Foreskin fibroblast (primary cell): ENCODE measurements at places on chromosomes 7 and 10.

DNA sequence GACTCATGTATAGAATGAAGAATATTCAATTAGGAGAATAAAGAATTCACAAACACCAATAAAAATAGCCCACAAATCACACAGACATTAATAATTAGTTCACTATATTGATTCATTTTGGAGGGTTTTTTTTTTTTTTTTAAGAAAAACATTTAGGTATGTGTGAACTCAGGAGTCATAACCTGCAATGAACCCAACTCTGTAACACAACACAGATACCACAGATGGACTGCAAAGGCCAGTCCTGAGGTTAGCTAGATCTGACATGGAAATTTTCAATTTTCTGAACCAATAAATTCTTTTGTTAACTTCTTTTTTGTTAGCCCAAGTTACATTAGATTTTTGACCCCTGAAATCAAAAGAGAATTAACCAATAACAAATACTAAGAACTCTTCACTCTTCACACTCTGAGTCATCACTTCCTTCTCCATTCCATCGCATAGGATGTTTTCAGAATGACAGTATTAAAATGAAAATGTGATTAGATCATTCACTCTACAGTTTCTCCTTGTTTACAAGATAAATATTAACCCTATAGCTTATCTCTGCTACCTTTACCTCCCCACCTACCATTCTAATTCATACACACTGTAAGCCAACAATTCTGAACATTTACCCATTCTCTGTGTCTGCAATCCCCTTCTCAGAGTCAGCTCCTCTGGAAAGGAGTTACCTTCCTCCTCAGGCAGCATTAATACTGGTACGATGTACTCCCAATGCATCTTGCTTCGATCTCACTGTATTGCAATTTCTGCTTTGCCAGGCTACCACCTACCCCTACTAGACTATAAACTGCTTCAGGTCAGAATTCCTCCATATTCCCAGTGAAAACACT lies 141.5 kb downstream of the LRRN3 start:
- peak; percentile 69 for DNase-seq

DNA sequence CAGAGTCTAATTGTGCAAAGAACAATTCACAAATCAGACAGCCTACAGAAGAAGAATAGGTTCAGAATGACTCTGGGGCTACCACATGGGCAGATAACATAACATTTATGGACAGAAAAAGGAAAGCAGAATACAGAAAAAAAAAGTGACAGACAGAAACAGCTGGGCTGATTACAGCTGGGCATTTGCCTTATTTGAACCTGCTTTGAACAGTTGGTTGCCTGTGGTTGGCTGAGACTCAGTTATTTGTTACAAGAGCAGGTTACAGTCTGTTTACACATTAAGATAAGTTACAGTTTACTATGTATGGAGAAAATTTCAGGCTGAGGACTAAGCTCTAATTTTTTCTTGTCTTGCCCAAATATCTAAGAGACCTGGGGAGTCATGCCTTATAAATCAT lies 327.2 kb downstream of the GALNT17 start:
- DNase-seq, result no peak

DNA sequence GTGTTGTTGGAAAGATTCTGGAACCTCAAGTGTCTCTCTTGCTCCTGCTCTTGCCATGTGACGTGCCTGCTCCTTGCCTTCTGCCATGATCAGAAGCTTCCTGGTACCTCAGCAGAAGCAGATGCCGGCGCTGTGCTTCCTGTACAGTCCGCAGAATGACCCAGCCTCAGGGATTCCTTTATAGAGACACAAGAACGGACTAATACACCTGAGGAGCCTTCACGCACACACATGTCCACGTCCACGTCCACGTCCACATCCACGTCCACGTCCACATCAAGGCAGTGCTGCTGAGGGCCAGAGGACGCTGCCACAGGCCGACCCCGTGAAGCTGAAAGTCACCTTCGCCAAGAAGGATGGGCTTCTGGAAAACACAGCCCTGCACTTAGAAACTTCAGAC lies 190.1 kb downstream of the MAD1L1 start:
- no peak for DNase-seq

- DNase-seq, result no peak
These were observed 5.9 kb upstream of the IFIT1B start for GRCh38 chr10:89371987-89372386.

DNA sequence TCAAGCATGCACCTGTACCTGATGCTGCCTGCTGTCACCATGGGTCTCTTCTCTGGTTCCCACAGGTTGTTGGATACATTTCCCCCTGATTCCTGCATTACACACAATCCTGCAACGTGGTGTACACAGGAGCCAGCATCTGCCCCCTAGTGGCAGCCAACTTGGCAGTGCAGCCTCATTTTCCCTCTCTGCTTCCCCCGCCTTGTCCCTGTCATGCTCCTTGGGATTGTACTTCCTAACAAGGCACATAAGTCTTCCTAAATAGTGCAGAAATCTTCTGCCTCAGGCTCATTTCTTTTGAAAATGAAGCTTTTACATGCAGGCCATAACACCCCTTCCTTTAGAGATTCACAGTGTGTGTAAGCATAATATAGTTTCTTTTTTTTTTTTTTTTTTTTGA lies 387.5 kb downstream of the CCSER2 start:
- no peak for DNase-seq

- no peak for DNase-seq
These were observed 66.0 kb downstream of the TCERG1L start for GRCh38 chr10:131245475-131246059.

DNA sequence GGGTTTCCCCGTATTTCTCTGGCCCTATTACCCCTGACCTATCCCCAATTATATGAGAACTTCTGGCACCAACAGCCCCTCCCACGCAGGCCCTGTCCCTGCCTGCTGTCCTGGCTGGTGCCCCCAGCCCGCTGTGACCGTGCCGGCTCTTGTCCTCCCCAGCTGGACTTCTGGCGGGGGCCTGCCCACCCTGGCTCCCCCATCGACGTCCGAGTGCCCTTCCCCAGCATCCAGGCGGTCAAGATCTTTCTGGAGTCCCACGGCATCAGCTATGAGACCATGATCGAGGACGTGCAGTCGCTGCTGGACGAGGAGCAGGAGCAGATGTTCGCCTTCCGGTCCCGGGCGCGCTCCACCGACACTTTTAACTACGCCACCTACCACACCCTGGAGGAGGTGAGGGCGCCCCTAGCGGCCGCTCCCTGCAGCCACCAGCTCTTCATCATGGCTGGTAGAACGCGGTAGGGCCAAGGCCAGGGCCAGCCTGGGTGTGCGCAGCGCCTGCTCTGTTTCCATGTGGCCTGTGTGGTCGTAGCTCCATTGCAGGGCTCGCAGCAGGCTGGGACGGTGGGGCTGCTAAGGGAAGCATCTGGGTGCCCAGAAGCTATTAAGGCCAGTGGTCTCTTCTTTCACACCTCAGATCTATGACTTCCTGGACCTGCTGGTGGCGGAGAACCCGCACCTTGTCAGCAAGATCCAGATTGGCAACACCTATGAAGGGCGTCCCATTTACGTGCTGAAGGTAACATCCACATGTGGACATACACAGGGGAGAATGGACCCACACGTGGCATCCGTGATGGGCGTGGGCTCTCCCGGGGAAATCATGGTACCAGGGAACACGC lies 1.4 kb downstream of the CPA1 start:
- DNase-seq, result no peak

- no peak for DNase-seq
These were observed 381.1 kb upstream of the PHF14 start for GRCh38 chr7:10592604-10593003.

DNA sequence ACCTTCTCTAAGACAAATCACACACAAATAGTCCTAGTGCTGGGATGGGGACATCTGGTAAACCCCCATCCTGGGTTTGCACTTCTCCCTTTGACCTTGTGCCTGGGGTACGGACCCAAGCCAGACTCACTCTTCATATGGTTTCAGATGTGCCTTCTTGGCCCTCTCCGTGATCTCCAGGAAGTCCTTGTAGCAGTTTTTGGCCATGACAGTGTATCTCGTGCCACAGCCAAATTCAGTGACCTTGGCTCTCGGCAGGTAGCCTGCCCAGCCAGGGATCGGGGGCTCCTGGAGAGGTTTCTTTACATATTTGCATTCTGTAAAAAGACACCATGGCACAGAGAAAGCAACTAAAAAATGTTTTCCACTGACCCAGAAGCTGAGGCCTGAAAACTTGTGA lies 43.9 kb downstream of the PNLIPRP2 start:
- no peak for DNase-seq

DNA sequence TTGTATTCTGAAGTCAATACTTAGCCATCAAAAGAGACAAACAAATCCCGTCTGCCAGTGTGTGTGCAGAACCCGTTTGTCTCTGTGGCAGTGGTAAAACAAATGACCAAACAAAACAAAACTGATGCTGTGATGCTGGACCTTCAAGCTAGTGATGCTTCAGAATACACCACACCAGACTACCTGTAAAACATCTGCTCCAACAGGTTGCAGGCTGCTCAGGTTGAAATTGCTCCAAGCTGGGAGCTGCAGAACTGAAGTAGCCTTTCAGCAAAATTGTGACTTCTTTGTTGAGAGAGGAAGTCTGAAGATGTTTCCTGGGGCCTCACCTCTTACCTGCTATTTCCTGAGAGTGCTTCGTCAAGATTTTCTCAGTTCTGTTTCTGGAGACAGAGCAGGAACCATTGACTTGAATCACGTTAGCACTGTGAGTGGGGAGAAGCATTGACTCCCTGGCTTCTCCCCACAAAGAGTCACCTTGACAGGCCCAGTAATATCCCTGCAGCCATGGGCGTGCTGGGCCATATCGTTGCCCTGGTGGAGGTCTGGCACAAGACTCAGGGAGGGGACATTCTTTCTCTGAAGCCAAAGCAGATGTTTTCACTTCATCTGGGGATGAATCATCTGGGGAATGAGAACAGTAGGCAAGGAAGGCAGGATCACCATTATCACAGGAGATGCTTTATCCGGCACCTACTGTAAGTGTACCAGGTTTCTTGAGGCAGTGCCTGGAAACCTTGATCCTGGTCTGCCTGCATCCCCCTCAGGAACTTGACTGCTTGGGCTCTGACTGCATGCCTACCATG lies 80.2 kb downstream of the RBM20 start:
- peak; percentile 6 for DNase-seq

- peak; percentile 21 for DNase-seq
These were observed 14.0 kb upstream of the CDH23 start for GRCh38 chr10:71382757-71383156.

GRCh38 chr10:112789248-112789647 lies 160.8 kb upstream of the TCF7L2 start:
- no peak for DNase-seq

- DNase-seq, result no peak
These were observed 117.6 kb downstream of the GALNT11 start for GRCh38 chr7:152142976-152143595.

DNA sequence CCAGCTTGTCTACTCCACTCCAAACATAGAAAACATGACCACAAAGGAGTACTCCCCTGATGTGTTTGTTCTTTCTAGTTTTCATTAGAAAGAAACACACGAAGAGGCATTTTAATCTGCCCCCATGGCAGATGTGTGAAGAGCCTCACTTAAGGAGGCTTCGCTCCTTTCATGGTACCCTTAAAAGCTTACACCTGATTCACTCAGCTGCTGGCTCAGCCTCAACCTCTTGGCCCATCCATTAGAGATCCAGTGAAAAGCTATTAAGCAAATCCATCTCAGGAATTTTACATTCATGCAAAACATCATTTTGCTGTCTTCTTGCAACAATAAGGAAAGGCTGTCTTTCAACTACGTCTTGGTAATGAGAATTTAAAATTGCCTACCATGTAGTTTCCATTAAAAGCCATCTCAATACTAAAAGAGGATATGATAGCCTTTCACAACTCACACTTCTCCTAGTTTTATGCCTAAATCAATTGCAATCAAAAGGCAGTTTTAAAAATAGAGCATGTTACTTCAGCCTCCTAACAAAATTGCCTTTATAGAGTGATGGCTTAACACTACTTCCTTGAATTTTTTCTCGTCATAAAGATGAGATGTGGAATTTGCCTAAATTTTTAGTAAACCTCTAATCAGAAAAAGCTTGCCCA lies 22.7 kb downstream of the MACC1 start:
- no peak for DNase-seq

GRCh38 chr10:48504141-48504885 lies 100.6 kb downstream of the ARHGAP22 start:
- no peak for DNase-seq

- peak; percentile 46 for DNase-seq
These were observed 43.9 kb downstream of the CHST15 start for GRCh38 chr10:124049484-124049883.

- DNase-seq, result no peak
These were observed 19.7 kb upstream of the PRPF18 start for GRCh38 chr10:13567030-13567429.

DNA sequence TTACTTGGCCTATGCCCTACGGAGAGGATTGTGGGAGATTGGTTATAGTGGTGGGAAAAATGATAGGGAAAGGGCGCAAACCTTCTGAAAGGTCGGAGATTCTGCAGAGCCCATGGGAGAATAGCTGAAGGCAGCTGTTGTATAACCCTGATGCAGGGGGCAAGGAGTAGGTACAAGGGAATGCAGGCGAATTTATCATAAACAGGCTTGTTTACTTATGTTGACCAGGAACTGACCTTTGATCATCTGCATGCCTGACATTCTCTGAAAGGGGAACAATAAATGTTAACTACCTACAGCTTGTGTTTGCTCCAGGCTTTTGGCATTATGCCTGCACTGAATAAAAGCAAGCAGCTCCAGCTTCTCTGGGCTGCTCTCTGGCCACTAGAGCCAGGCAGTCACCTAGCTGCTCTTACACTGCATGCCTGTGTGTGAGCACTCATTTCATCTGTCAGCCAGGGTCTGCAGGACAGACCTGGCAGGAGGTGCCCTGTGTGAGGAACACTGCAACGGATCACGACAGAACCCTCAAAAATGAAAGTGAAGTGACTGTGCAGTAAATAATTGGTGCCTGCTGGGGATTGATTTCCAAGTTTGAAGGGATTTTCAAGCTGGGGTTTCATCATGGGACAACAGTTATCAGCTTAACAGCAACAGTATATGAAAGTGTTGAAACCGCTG lies 31.1 kb upstream of the ABCA13 start:
- peak; percentile 59 for DNase-seq
